ENCODE measurements at places on chromosomes 12 and 14. TPM values are rescaled to one million over a fixed set of nuclear protein-coding genes. Genes with fewer than 3 reads are reported as not detected.

- DNase-seq = no peak
Observed at GRCh38 chr12:94026596-94026995, 121.8 kb upstream of the PLXNC1 start.

GRCh38 chr12:740921-741320 is 11.5 kb upstream of the WNK1 start:
- no peak for DNase-seq

PARPBP gene
- total RNA-seq = 1.4 TPM

- no peak for DNase-seq
Observed at GRCh38 chr14:49052521-49052920, 533.7 kb downstream of the RPS29 start.

IRAK4 gene
- 41.9 TPM for total RNA-seq

MYG1 gene
- total RNA-seq = 37.3 TPM

TAS2R20 gene
- 4.3 TPM for total RNA-seq

ANKS1B gene
- 9.5 TPM for total RNA-seq

GRCh38 chr12:103716517-103717196 is 124.4 kb downstream of the NT5DC3 start:
- no peak for DNase-seq

DNA sequence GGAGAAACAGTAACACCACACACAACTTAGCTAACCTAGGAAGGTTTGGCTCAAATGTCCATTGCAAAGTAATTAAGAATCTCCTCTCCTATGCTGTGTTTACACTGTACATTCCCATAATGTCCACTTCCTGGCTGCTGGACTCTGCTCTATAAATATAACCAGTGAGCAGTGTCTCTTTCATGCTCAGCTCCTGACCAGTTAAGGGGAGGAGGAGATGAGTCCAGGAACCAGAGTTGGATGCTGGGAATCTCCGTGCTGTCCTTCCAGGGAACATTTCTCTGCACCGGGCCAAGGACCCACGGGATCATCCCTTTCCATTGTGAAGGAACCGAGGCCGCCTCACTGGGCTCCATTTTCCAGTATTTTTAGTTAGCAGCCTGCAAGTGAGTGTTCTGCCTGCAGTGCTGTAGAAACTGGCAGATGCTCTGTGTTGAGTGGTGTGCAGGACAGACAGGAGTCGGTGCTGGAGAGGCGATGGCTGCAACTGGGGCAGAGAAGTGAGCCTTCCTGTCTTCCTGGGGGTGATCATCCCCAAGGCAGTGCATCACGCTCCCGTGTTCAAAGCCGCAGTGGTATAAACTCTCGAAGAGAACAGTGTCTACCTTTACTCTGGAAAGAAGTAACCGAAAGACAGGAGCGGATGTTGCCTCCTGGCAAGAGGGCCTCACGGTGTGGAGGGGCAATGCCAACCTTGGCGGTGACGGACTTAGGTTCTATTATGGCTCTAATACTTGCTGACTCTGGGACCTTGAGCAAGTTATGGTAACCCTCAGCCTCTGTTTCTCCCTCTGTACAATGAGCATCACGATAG is 195.5 kb downstream of the CACNA1C start:
- DNase-seq = no peak

DNA sequence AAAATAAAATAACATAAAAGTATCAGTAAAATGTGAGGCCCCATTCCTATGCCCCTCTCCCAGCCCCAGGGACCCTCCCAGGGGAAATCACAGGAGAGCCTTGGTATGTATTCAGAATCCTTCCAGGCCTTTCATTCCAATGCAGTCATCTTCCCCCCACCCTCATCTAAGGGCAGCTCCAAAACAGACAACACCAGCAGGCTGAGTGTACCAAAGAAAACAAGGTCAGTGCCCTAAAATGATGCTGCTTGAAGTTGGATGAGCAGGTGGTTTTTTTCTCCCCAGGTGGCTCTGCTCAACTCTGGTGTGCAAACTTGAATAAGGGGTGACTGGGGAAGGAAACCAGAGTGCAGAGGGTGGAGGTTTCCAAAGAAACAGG is 56.2 kb downstream of the TSPAN9 start:
- DNase-seq = no peak

DNA sequence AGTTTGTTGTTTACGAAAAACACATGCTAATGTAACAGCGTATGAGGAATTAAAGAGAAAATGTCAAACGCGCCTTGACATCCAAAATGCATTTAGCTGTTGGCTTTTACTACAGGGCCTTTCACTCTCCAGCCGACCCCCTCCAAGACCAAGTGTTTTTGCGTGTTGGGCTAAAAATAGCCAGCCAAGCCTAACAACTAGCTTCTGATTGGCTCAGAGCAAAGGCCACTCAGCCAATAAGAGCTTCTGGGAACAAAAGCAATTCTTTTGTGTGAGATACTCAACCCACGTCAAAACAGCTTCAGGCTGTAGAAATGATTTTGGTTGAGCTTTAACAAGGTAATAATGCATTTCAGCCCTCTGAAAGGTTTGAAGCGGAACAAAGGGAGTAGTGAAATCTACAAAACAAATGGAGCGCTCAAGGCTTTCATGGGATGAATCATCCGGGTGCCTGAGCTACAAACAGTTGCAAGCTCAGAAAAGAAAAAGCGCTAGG is 198.7 kb upstream of the DCN start:
- no peak for DNase-seq

ASCL1 gene
- total RNA-seq = not detected

DEGS2 gene
- not detected for total RNA-seq

DNA sequence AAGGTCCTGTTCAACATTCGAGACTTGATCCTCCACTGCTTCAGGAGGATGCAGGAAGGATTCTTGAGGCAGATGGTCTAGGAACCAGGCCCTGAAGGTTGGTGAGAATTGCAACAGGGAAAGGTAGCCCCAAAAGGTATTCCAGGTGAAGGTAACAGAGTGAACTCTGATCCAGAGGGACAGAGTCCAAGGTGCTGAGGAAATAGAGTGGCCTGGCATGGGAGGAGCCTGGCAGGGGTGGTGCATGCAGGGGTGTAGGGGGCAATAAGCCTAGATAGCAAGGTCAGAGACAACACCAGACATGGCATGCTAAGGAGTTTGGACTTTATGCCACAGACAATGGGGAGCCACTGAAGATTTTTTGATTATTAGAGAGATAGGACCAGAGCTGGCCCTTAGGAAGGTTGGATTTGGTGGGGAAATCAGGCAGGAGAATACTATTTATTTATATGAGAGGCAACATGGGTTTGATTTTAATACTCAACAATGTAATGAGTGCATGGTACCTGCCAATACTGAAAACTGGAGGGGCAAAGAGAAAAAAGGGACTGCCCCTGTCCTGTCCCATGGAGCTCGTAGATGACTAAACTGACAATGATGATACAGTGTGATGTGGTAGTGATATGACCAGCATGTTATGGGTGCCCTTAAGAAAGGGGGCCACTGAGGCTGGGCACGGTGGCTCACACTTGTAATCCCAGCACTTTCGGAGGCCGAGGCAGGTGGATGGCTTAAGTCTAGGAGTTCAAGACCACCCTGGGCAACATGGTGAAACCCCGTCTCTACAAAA is 50.5 kb upstream of the TMED10 start:
- no peak for DNase-seq

CLEC7A gene
- 24.1 TPM for total RNA-seq

DNA sequence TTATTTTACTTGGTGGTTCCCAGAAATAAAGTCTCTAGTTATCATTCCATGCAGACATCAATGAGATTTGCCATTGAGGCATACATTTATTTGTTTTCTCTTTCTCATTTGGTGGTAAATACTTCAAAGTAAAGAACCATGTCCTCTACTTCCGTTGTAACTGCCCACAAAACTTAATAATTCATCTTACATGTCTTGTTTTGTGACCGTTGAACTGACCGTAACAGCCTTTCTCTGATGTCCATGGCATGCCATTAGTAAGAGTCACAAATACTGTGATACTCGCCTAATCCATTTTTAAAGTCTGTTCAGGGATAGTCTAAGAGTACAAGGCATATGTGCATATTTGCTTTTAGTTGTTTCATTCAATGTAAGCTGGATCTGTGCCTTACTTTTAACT is 145.3 kb downstream of the ETV6 start:
- DNase-seq = no peak

BEGAIN gene
- 1.0 TPM for total RNA-seq

PTCSC3 gene
- not detected for total RNA-seq

LHX5 gene
- not detected for total RNA-seq

DNA sequence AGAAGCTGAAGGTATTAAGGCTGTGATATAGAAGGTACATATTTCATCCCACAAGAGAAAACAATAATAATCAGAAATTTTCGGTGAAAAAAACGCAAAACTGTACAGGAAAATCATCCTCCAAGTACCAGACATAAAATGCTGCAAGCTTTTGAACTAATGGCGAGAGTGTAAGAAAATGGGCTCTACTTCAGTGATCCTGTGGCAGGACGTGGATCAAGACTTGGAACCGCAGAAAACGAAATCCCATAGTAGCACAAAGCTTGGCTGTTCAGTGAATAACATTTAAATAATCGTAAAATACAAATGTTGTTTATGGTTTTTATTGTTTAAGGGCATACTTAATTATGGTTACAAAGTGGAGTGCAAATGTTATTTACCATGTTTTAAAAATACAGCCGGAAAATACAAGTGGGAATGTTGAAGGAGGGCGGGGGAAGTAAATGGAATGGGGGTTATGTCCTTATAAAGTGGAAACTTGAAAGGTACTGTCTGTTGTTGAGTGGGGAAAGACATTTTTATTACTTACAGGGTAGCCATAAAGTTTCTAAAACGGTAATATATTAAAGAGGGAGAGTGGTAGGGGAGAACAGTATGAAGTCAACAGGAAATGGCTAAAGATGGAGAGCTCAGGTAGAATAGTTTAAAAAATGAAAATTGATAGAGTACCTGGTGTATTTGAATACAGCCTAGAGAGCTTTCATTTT is 1.1 kb downstream of the SMIM10L1 start:
- DNase-seq = no peak

CD4 gene
- total RNA-seq = 21.2 TPM

GRCh38 chr14:90513161-90514014 is 116.6 kb downstream of the CALM1 start:
- DNase-seq = no peak

- DNase-seq = no peak
Observed at GRCh38 chr12:6699989-6700645, 498 bp downstream of the PIANP start.

DNA sequence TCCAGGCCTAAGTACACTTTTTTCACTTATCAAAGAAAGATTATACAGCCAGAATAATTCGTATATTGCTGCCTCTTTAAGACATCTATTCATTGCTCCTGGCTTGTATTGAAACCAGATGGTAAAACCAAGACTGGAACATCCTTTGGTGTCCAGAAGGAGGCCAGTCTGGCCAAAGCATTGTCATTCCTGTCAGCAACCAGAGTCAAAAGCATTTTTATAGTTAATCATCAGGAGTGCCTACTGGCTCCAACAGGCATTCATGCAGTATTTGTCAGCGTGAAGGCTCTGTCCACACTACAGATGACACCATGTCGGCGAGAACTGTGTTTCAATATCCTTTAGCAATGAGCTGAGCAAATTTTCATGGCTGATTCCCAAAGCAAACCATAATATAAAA is 118.0 kb upstream of the G2E3 start:
- no peak for DNase-seq

DNA sequence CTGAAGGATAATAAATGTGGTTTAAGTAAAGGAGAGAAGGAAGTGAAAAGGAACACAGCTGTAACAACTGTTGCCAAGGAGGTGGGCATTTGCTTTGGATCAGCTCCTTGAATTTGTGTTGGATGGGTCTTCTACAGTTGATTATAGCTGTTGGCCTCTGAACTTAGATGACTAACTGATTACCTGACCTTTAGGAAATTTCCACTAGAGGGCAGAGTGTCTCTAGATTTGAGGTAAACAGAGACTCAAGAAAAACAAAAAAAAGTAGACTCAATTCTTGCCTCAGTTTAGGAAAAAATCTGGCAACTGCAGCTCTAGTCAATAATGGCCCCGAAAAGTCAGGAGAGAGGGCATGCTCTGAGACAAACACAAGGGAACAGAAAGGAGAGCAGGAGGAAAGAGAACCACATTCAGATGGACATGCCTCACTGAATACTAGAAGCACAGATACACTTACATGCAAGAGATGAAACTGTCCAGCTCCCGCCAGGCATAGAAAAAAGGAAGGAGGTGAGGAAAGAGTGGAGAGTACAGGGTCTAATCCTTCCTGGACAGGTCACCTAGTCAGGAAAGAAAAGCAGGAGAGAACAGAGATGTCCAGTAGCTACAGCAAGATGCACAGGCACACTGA is 20.6 kb downstream of the COX14 start:
- no peak for DNase-seq

DNA sequence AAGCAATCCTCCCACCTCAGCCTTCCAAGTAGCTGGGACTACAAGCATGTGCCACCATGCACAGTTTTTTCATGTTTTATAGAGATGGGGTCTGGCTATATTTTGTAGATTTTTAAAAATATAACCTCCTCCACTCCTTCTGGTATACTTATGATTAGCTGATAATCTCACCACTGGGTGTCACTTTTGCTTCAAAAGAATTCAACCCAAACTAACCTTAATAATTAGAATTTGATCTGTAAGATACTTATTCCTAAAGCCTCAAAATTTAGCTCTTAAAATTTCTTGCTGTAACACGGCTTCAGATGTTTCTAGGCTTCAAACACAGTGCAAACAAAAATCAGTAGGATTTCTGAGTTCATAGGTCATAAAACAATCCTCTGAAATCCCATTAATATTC is 130.3 kb downstream of the CEP83 start:
- DNase-seq = no peak

OR6C2 gene
- total RNA-seq = not detected

DNA sequence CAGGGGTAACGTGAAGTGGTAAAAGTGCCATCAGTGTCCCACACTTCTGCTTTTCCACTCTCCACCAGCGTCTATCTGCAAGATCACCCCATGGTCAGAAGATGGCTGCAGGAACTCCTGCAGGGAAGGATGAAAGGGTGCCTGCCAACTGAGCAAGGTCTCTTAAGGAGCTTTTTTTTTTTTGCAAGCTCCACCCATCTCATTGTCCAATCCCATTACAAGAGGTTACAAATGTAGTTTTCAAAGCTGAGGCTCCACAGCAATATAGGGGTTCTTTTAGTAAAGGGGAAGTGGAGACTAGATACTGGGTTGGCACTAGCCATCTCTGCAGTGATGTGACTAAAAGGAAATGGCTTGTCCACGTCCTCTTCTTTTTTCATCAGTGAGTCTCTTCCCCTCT is 5.9 kb upstream of the BHLHE41 start:
- no peak for DNase-seq

DNA sequence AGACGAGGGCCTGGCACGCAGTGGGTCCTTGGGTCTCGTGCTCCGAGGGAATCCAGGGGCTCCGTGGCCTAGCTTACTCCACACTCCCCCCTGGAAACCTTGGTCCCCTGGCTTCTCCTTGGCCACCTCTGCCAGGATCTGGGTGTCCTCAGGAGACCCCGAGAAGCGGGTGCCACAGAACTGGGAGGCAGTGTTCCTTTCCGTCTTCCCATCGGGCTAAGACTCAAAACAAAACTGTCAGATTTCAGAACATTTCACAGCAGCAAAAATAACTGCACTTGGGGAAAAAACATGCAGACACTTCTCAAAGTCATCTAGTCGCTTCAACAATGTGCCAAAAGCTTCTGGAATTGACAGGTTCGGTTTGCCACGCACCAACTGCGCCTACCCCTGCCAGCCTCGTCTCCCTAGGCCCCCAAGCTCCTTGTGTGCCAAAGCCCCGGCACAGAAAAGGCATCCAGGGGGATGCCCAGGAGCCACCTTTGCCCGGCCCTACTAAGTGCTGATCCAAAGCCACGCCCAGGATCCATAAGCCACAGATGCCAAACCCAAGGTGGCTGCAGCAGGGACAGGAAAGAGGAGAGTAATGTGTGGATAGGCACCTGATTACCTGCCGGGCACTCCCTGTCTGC is 58.4 kb upstream of the DIO3 start:
- DNase-seq = no peak

All from omental fat pad (tissue), 4 donors.